ENCODE measurements at places on chromosomes 16 and 17. TPM values are rescaled to one million over a fixed set of nuclear protein-coding genes. Genes with fewer than 3 reads are reported as not detected.

DNA sequence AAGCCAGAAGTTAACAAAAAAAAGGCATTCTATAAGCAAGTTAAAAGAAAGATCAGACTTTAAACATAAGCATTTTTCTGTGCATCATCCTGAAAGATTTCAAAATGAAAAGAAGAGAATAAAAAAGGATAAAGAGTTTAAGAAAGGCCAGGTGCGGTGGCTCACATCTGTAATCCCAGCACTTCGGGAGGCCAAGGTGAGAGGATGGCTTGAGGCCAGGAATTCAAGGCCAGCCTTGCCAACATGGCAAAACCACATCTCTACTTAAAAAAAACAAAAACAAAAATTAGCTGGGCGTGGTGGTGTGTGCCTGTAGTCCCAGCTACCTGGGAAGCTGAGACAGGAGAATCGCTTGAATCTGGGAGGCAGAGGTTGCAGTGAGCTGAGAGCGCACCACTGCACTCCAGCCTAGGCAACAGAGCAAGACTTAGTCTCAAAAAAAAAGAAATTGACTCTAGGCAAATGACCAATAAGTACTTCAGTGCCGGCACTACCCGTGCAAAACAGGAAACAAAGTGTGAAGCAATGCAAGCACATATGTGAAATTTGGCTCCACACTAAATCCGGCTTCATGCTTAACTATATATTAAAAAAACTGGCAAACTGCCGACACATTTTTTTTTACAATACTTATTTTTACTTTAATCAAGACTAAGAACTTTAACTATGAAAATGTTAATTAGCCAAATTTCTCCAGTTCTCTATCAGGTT lies 83.2 kb upstream of the C17orf78 start:
- H3K4me1 ChIP-seq: no peaks in the 10 kb centered on the region
- H3K4me3 ChIP-seq: no peak overlapping the region
- H3K36me3 ChIP-seq: no peaks in the 10 kb centered on the region
- no peaks in the 10 kb centered on the region for H3K27me3 ChIP-seq

- H3K36me3 ChIP-seq: peaks cover 17% of the 10 kb centered on the region
- no peak for DNase-seq
- H3K4me1 ChIP-seq: no peaks in the 10 kb centered on the region
- no peak overlapping the region for H3K27ac ChIP-seq
These were observed 12.7 kb upstream of the AMFR start for GRCh38 chr16:56438038-56438437.

DNA sequence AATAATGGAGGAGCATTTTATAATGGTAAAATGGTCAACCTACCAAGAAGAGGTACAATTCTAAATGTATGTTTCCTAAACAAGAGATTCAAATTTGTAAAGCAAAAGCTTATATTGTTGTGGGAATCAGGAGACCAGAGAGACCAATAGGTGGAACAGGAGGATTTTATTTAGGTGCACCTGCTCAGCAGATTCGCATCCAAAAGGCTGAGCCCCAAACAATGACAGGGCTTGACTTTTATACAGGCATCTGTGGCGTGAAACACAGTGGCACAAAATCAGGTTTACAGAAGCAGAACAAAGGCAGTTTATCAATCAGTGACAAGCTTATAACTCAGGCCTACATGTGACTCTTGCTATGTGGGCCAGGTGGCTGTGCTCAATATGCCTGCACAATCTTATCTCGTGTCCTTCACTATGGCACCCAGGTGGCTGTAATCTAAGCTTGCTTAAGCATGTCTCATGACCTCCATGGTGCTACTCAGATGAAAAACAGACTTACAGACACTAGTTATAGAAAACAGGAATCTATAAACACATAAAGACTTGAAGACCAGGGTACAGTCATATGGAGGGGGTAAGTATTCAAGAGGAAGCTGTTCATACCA lies 780.2 kb upstream of the CA10 start:
- DNase-seq: no peak
- H3K27ac ChIP-seq: no peak overlapping the region
- no peaks in the 10 kb centered on the region for H3K27me3 ChIP-seq
- no peaks in the 10 kb centered on the region for H3K4me1 ChIP-seq
- no peaks in the 10 kb centered on the region for H3K36me3 ChIP-seq
- H3K4me3 ChIP-seq: no peak overlapping the region

GRCh38 chr17:51000835-51001638 lies 119.6 kb downstream of the SPAG9 start:
- H3K36me3 ChIP-seq: peaks cover 53% of the 10 kb centered on the region
- no peak overlapping the region for H3K4me3 ChIP-seq
- peak; percentile 86 for DNase-seq
- H3K4me1 ChIP-seq: no peaks in the 10 kb centered on the region
- H3K27ac ChIP-seq: no peak overlapping the region

DNA sequence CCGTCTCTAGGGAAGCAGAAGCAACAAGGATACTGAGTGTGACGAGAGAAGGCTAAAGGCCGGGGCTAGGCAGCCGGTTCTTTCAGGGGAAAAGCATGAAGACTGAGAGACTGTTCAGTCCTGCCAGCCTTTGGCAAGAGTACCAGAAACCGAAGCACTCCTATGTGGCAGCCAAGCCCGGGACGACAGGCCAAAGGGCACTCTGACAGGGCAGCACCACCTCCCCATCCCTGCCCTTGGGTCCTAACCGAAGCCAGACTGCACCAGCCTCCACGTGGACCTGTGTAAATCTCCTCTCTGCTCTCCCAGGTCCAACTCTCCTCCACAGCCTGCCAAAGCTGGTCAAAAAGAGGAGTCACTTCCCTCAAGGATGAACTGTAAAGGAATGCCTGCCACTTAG lies 23.5 kb upstream of the ALOX15 start:
- H3K4me3 ChIP-seq: no peak overlapping the region
- H3K36me3 ChIP-seq: no peaks in the 10 kb centered on the region
- no peaks in the 10 kb centered on the region for H3K27me3 ChIP-seq
- no peak for DNase-seq
- no peaks in the 10 kb centered on the region for H3K4me1 ChIP-seq
- no peak overlapping the region for H3K27ac ChIP-seq

- DNase-seq: no peak
- peaks cover 8% of the 10 kb centered on the region for H3K4me1 ChIP-seq
- no peak overlapping the region for H3K27ac ChIP-seq
These were observed 2.9 kb downstream of the PPM1D start for GRCh38 chr17:60602871-60603270.

- H3K27ac ChIP-seq: no peak overlapping the region
- no peak overlapping the region for H3K4me3 ChIP-seq
- no peaks in the 10 kb centered on the region for H3K36me3 ChIP-seq
- DNase-seq: no peak
- no peaks in the 10 kb centered on the region for H3K4me1 ChIP-seq
- no peaks in the 10 kb centered on the region for H3K27me3 ChIP-seq
These were observed 30.4 kb upstream of the METTL16 start for GRCh38 chr17:2542056-2542455.

DNA sequence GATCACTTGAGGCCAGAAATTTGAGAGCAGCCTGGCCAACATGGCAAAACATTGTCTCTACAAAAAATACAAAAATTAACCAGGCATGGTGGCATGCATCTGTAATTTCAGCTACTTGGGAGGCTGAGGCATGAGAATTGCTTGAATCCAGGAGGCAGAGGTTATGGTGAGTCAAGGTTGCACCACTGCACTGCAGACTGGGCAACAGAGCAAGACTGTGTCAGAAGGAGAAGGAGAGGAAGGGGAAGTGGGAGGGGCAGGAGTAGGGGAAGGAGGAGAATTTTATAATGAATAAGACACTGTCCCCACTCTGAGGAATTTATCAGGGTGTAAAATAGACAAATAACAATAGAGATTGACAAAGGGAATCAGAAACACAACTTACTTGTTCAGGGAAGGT lies 440.6 kb upstream of the DYNLRB2 start:
- no peaks in the 10 kb centered on the region for H3K27me3 ChIP-seq
- peaks cover 6% of the 10 kb centered on the region for H3K4me1 ChIP-seq
- DNase-seq: no peak
- no peaks in the 10 kb centered on the region for H3K36me3 ChIP-seq

DNA sequence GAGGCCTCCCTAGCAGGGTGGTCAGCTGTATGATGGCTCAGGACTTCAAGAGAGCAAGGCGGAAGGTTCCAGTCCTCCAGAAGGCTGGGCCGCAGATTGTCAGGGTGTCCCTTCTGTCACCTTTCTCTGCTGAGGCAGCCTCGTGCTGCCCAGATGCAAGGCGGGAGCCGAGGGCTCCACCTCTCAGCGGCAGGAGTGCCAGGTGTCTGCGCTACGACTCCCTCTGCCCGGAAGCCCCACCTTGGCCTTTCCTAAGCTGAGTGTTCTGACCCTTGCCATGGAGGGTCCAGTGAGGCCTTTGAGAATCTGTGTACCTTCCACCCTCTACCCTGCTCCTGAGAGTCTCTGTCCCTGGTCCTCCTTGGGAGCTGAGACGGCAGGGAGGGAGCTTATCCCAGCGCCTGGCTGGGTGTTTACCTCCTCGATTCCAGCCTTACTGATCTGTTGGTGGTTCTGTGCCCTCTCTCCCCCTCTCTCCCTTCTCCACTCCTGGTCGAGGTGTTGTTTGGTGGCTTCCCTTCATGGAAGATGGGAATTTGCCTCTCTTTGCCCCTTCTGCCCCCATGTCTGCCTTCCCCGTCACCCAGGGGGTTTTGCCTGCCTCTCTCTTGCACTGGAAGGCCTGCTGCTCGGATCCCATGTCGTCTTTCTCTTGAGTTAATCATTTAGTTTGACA lies 2.2 kb upstream of the ZNF750 start:
- H3K27ac ChIP-seq: no peak overlapping the region
- H3K4me3 ChIP-seq: no peak overlapping the region
- no peaks in the 10 kb centered on the region for H3K4me1 ChIP-seq
- H3K36me3 ChIP-seq: no peaks in the 10 kb centered on the region
- H3K27me3 ChIP-seq: no peaks in the 10 kb centered on the region
- no peak for DNase-seq

GRCh38 chr17:3008336-3009288 lies 54.8 kb downstream of the OR1D5 start:
- peaks cover 20% of the 10 kb centered on the region for H3K4me1 ChIP-seq
- no peak overlapping the region for H3K27ac ChIP-seq
- H3K36me3 ChIP-seq: peaks cover 8% of the 10 kb centered on the region
- H3K4me3 ChIP-seq: no peak overlapping the region
- no peak for DNase-seq
- no peaks in the 10 kb centered on the region for H3K27me3 ChIP-seq

Gene DNAI2
- not detected for total RNA-seq

Gene ARL5C
- 0.58 TPM for total RNA-seq

Gene C17orf67
- total RNA-seq: 2.3 TPM

Gene MRPS23
- 63.9 TPM for total RNA-seq

All from PC-3 (cell line).